NCI-H1092 treated with DMSO at 0.1 percent for 48 hours (cell line): ENCODE measurements at places on chromosomes 4 and X.

GRCh38 chr4:122539861-122540465, 80.9 kb downstream of the IL21 start:
- DNase-seq: no peak

DNA sequence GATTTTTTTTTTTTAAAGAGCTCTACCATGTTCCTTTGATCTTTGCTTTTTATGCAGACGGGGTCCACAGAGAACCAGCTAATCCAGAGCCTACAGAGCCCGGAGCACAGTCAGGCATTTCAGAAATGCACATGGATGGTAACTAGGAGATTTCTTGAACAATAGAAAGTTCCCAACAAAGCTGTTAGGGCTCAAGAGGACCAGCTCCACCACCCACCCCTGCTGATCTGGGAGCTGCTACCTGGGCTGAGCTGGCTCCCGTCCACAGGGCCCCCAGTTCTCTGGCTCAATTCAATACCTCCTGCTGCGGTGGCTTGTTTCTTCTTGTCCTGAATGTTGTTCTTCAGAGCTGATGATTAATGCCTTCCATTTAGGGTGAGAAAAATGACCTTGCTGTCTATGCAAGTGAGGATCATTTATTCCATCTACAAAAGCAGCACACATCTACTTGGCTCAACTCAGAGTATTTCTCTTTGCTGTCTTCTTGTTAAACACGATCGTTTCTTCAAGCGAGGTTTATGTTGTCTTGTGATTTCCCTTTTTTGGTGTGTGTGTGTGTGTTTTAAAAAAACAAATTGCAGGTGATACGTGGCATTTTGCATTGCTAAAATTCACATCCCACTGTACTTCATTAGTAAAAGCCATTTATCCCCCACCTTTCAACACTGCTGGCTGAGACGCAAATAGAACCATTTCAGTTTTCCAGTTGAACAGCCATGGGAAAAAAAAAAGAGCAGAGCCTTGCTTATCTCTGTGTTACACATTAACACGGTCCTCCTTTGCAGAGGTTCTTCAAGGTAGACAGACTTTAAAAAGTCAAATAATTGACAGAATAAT, 31.3 kb downstream of the IGFBP7 start:
- peak; percentile 16 for DNase-seq

DNA sequence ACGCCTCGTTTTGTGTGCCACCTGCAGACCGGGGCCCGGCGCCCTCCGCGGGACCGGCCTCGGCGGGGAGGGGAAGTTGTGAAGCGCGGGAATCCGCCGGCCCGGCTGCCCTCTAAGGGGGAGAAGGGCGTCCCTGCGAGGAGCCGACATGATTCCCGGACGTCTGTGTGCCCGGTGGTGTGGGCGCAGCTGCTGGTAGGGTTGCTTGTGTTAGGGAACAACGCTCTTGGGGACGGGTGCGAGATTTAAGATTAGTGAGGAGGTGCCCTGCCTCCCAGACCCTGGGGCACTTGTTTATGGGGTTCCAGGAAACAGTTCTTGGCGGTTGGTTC, 627 bp downstream of the CDKN2AIP start:
- peak; percentile 31 for DNase-seq

DNA sequence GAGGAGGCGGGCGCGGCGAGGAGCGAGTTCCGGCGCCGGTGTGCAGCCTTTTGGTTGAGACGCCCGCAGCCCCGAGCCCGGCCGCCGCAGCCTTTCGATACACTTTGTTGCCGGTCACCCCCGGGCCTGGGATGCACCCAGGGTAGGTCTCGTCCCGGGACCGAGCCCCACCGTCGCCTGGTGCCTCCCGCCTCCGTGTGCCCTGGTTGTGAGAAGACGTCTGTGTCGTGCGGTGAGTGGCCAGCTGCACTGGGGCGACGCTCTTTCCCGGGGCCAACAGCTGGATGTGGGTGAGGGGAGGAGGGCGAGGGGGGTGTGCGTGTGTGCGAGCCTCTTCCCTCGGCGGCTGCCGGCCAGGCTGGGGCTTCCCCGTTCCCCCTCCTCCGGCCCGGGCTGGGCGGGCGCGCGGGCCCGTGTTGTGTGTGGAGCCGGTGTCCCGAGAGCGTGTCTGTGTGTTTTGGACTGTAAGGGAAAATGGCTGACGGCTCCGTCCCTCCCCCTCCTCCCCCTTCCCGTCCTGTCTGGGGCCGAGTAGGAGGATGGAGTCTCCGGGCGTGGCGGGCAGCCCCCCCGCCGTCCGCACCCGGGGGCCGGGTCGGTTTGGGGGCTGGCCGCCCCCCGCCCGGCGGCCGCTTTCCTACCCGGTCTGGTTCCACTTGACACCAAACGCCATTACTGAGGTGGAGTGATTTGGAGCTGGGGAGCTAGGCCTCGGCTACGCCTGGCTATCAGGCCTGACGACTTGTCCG, 807 bp downstream of the USP9X start:
- peak; percentile 43 for DNase-seq

- DNase-seq: no peak
These were observed 189.9 kb downstream of the NWD2 start for GRCh38 chr4:37434469-37434868.

GRCh38 chr4:183828125-183828524, 77.0 kb upstream of the STOX2 start:
- DNase-seq: no peak

- peak; percentile 82 for DNase-seq
These were observed 76.2 kb upstream of the PLAC1 start for GRCh38 chrX:134734466-134734952.

GRCh38 chr4:17511509-17511949, 361 bp downstream of the QDPR start:
- peak; percentile 67 for DNase-seq

GRCh38 chr4:4870576-4871241, 11.2 kb downstream of the MSX1 start:
- no peak for DNase-seq

- no peak for DNase-seq
These were observed 33.0 kb upstream of the ANXA3 start for GRCh38 chr4:78518561-78518960.

DNA sequence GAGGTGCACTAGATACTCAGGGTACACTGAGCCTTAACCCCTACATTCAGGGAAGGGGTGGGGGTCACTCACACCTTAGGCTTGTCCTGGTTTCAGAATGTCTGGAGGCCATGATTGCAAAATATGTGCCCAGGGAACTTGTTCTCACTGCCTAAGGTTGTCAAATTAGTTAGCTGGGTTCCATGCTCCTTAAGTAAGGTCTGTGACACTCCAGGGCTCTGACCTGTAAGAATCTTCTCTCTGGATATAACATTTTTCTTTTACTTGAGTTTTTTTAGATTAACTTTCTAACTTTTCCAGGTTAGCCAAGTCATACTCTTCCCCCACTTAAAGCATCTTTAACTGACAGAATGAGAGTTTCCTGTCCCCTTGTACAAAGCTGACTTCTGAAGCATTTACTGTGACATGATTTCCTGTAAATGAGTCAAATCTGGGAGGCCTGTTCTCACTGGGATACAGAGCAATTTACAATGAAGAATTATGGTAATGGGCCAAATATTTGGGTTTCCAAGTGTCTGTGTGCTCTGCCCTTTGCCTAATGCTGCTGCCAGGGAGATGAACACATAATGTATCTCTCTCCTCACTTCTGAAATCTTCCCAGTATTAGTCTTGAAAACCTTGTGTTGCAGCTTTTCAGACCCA, 101.7 kb downstream of the GATB start:
- DNase-seq: no peak

DNA sequence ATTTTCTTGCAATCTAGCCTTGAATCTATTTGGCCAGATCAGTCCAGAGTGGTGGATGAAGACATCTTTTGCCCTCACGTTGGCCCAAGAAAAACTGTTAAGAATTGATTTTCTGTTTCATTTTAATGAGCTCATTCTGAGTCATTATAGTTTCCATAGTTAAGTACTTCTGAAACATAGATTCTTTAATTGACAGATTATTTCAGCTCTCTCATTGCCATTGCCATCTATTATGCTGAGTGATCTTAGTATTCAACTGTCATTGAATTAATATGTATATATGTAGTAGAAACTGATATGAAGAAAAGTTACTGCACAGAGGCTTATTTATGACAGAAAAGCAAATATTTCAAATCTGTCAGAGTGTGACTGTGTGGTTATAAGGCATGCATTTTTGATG, 45.5 kb upstream of the PPP1R2C start:
- no peak for DNase-seq

GRCh38 chrX:39910651-39911050, 187.1 kb downstream of the BCOR start:
- no peak for DNase-seq

DNA sequence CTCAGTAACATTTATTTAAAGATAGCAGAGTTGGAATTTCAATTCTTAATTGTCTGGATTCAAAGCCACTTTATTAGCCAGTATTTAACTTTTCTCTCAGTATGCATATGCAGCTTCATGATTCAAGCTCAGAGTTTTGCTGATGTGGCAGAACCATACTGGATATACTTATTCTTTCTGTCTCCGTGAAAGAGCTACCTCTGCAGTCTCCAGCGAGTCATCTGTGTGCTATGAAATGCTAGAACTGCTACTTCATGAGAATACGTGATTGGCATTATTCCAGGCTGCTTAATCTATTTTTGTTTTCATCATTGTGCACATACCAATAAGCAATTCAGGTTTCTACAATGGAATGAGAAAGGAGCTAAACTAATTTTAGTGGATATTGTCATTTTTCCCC, 743.7 kb downstream of the C4orf33 start:
- DNase-seq: no peak

DNA sequence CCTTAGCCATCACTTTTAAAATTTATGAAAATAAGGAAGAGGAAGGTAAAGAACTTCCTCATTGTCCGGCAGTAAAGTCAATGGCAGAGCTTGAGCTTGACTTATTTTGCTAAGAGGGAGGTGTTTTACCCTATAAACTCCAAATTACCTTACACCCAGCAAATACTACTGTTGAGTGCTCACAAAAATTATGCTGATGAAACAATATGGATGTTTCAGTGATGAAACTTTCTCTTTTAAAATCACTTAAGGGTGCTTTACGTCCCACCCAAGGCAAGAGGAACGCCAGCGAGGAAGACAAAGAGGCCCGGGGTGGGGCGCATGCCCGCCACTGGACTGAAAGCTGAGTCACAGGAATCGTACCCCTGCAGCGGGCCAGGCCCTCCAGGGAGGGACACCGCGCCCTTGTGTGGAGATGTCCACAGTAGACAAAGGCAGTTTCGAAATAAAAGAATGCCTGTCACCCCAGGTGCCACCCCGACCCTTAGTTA, 560 bp upstream of the TMSB4X start:
- no peak for DNase-seq

GRCh38 chr4:122309988-122310626, 68.7 kb upstream of the ADAD1 start:
- peak; percentile 24 for DNase-seq

DNA sequence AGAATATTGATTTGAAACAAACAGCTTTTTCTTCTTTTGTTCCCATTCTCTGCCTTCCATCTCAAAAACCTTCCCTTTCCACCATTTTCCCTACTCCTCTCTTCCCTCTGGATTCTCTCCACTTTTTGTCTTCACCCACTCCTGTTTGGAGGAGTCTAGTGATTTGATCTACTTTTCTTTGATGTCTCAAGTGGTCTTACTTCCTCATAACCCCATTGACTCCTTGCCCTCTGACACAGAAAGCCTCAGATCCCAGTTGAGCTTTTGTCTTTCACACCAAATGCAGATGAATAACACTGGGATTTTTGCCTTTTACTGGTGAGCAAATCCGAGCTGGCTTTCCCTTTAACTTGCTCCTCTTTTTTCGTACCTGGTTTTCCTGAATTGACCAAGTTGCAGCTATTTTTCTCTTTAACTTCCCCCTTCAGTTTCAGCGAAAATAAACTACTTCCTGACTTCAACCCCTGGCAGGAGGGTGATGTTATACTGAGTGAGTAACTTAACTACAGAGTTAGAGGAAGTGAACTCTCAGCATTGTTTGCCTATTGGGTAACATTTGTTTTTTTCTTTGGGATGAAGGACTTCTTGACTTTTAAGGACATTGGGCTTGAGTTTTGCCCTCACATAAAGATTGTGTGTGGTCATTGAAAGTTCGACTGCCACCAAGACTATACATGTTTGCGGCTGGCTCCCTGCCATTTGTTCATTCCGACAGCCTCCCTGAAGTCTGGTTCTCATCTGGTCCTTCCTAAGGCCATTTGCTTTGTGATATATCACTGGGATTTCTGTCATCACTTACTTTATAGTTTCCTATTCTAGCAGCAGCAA, 392.8 kb upstream of the NR3C2 start:
- no peak for DNase-seq

DNA sequence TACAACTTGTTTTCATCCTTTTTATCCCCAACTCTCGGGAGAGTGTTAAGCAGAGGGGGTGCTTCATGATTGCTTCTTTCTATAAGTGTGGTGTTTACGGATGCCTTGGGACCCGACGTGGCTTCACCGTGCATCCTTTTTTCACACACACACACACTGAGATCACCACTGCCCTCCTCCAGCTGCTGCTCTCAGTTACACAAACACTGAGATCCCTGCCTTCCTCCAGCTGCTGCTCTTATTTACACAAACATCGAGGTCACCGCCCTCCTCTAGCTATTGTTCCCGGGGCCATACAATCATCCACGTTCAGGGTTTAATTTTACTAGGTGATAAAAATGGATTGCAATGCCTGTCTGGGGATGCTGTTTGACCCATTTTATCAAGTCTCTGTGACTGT, 155.4 kb upstream of the FAM9B start:
- DNase-seq: peak; percentile 14

DNA sequence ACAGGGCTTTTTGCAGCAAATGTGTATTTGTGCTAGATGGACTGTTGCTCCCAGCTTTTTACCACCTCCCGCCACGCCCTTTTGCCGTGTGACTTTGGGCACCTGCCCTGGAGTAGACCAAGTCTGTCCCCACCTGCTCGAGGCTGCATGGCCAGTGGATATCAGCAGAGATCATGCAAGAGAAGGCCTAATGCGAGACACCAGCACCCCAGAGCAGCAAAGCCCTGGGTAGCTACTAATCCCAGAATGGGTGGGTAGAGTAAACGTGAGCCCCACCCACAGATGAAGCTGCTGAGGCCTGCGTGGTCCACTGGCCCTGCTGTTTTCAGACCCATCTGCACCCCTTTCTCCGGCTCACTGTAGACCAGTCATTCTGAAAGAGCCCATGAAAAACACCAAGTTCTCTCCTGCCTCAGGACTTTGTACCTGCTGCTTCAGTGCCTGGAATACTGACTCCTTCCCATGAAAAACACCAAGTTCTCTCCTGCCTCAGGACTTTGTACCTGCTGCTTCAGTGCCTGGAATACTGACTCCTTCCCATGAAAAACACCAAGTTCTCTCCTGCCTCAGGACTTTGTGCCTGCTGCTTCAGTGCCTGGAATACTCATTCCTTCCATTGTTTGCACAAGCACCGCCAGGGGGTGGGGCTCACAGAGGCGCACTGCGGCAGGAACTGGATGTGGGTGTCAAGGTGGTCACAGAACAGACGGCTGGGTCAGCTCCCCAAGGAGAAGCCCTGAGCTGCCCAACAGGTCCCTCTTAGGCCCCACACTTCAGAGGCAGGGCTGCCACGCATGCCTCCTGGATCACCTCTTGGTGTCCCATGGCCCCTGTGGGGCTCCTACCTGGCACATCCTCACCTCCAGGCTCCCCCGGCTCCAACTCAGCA, 5.1 kb upstream of the TNIP2 start:
- DNase-seq: no peak

DNA sequence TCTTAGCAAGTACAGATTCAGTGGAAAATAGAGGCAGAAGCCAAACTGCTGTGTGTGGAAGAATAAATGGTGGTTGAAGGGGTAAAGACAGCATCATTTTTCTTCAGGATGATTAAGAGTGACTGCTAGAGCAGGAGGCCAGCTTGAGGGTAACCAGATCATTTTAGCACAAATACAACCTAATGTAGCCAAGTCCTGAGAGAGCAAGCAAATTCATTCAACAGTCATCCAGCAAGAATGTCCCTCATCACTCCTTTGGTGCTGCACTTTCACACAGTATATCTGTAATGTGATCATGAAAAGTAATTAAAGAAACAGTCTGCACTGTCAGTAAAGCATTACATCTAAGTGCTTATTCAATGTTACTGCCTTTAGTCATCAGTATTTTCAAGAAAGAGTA, 44.8 kb downstream of the NPFFR2 start:
- no peak for DNase-seq
